ENCODE measurements at places on chromosomes 6 and 20.

- DNase-seq = no peak
Measured at GRCh38 chr6:129489215-129489765, 220.7 kb downstream of the ARHGAP18 start.

DNA sequence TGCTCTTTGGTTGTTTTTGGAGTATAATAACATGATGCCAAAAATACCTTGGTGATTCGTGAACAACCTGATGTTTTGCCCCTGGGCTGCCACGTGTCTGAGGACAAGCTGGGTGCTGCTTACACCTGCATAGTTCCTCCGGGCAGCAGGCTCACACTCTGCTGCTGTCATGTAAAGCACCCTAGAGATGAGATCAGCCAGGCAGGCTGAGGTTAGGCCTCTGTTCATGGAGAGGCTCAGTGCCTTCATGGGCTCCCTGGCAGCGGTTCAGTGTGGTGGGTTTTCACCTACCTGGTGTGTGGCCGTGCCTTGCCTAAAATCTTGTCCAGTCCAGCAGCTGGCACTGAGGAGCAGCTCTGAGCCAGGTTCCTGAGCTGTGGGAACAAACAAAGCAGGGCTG, 60.1 kb upstream of the TAGAP start:
- DNase-seq = no peak

DNA sequence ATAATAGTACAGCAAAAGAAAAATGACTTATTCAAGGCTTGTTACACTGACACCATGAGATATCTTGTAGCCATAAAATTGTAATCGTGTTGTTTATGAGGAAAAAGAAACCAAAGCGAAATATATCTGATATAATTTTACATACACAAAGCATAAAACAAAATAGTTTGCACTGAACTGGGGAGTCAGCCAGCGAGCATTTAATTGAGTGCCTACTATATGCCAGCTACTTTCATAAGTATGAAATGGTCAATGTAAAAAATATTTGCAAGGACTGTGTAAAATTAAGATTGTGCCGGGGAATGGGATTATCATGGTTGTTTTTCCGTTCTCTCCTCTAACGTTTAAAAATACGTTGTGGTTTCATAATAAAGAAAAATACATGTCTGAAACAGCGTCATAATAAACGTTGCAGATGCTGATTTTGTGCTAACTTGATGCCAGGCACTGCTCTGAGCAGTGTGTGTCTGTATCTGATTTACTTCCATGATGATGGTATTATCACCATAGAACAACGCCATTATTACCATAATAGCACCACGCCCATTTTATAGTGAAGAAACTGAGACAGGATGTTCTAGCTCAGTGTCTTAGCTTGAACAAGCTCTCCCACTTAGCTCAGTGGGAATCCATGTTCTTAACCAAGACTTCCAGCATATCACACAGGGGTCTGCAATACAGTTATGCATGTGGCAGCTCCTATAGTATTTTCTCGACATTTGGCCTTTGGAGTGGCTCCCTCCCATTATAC, 144.6 kb downstream of the BCAS1 start:
- no peak for DNase-seq

- no peak for DNase-seq
Measured at GRCh38 chr20:33434434-33434833, 9.1 kb downstream of the SNTA1 start.

GRCh38 chr6:32318501-32318900, 53.2 kb downstream of the TSBP1 start:
- no peak for DNase-seq

- DNase-seq = no peak
Measured at GRCh38 chr20:58596244-58596643, 54.8 kb upstream of the STX16 start.

DNA sequence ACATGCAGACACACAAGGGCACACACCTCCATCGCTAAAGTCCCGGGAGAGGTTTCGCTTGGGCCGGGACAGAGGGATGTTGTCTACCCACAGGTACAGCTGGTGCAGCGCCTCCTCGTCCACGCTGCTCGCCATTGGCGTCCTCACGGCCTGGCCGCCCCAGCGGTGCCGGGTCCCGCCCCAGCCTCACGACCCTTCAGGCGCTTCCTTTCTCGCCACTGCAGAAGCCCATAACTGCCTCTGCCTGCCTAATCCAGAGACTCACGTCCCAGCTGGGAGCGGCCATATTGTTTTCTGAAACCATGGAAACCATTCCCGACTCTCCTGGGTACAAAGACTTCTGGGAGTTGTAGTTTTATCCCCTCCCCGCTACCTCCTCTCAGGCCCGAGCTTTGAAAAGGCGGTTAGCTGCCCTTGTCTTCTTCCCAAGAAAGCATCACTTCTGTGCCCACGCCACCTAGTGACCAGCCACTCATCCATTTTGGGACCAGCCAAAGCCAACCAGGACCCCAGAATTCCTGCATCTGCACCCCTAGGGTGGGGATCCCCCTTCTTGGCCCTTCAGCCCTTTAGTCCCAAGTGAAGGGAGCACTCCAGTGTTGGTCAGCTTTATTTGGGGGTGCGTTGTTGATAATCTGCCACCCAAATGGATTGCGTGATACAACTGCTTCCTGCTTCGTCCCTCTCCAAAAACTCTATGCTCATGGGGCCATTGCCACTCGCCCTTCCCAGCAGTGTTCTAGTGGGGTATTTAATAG, at the start of gene SPEF1:
SPEF1 (minus strand) TSS at position 296 of the 758 bp plus-strand sequence; CDS start at position 135, 161 bp downstream.
- peak; percentile 93 for DNase-seq

- no peak for DNase-seq
Measured at GRCh38 chr6:135230711-135231468, 49.8 kb downstream of the MYB start.

DNA sequence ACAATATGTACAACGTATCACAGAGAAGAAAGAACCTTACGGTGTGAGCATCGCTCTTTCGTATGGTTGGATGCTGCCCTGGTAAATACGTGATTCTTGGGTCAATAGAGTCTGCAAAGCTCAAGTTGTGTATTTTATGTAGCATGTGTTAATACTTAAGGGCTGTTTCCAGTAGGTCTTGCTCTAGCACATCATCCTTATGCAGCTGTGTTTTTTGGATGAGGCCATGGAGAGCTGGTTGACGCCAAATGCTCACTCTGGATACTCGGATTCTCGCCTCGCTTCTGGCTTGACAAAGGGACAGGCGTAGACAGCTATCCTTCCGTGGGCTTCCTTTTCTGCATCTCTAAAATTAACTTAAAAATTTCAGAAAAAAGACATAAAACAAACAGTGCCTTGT, 38.9 kb downstream of the SNRNP48 start:
- DNase-seq = no peak

DNA sequence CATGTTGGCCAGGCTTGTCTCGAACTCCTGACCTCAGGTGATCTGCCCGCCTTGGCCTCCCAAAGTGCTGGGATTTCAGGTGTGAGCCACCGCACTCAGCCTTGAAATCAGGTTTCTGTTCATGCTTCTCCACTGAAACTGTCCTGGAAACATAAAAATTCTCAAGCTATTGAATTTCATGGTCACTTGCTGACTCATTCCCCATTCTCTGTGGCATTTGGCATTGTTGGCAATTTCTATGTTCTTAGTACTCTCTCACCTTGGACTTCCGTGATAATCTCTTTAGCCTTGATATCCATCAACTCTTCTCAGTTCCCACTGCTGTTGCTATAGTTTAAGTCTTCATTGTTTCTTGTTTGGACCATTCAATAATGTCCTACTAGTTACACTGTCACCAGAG, 6.2 kb downstream of the SEL1L2 start:
- no peak for DNase-seq

DNA sequence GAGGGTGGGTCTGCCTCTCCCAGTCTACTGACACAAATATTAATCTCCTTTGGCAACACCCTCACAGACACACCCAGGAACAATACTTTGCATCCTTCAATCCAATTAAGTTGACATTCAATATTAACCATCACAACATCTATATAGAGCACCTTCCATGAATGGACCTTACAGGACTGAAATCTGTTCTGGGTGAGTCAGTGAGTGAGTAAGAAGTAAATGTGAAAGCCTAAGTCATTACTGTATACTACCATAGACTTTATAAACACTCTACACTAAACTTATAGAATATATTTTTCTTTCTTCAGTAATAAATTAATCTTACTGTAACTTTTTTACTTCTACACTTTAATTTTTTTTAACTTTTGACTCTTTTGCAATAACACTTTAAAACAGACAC, 993.8 kb upstream of the MAP3K7 start:
- no peak for DNase-seq

DNA sequence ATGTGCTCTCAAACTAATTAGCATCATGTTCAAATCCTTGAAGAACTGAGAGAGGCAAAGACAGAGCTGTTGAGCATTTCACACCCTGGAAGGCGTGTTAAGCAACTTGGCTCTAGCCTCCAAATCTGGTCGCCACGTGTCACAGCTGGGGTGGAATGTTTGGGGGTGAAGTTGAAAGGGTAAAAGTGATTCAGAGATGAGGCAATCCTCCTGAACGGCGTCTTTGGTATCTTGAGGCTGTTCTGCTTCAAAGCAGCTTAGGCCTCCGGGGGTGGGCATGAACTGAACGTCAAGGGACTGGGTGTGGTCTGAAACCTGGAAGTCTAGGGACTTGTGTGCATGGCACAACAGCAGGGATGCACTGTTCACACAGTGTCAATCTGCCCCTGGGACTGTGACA, 62.3 kb downstream of the TRAM2 start:
- no peak for DNase-seq

GRCh38 chr20:10239954-10240353, 21.3 kb downstream of the SNAP25 start:
- no peak for DNase-seq

- DNase-seq = no peak
Measured at GRCh38 chr6:97778290-97779038, 495.4 kb upstream of the MMS22L start.

- DNase-seq = no peak
Measured at GRCh38 chr6:66948106-66948505, 1241.1 kb upstream of the EYS start.

GRCh38 chr6:12974551-12974950, 258.0 kb downstream of the PHACTR1 start:
- no peak for DNase-seq

DNA sequence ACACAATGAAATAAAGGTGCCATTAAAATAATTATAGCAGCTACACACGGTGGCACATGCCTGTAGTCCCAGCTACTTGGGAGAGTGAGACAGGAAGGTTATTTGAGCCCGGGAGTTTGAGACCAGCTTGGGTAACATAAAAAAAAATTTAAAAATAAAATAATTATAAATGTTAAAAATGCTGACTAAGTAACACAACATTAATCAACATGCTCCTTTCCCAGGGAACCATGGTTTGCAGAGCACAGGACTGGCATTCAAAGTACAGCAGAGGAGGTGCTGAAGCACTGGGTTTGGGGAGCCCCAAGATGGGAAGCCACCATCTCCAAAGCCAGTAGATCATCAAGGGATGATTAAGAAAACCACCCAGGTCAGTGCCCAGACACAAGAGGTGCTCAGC, 51.9 kb downstream of the NFATC2 start:
- DNase-seq = no peak

DNA sequence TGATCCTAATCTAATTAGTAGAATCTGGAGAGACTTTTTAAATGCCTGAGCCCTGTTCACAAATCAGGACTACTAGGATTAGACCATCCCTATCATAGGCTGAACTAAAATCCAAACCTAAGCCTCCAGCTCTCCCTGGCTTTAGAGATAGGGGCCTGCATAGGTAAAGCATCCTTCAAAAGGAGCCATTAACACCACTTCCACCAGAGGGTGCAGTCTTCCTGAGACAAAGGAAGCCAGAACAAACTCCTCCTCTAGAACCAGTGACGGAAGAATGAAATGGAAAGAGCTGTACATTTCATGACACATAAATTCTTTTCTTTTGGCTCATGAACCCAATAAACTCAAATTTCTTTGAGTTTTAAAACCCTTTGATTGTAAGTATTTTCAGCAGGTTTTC, 291.2 kb upstream of the ADGRB3 start:
- peak; percentile 55 for DNase-seq

GRCh38 chr20:35007413-35007812, 51.7 kb downstream of the MYH7B start:
- no peak for DNase-seq

DNA sequence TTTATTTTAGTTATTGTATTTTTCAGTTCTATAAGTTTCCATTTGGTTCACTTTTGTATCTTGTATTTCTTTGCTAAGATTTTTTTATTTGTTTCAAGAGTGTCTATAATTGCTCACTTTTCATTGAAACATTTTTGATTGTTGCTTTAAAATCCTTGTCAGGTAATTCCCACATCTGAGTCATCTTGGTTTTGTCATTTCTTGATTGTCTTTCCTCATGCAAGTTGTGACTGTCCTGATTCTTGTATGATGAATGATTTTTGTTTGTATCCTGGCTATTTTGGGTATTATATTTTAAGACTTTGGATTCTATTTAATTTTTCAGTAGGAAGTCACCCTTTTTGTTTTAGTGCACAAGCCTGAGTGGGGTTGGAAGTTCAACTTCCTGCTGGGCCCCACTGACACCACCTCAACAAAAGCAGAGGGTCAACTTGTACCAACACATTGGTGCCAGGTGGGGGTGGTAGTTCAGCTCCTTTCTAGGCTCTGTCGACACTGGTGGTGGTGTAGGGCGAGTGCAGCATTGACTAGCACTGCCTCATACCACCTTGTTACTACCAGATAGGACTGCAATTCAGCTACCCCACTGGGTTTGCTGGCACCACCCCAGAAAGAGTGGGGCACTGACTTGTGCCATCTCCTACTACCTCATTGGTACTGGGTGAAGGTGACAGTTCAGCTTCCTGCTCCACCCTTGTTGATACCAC, 8.8 kb downstream of the RSPH3 start:
- no peak for DNase-seq
